ENCODE measurements at places on chromosomes 7 and 10.

DNA sequence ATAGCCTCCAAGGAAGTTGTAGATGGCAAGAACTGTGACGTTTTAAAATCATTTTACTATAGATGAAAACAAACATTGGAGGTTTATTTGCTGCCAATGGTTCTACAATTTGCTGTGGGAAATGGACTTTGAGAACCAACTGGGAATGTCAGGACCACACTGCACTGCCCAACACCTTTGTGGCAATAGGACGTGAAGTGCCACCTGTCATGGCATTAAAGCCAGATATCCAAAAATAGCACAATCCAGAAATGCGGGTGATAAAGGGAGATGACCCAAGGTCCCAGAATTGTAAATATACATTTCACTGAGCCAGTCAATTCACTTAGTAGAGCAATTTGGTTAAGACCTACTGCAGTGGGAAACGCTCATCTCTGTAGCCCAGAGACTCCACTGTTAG lies 116.4 kb downstream of the MPP7 start:
- no peak for DNase-seq

GRCh38 chr10:113348694-113349093 lies 204.2 kb upstream of the HABP2 start:
- DNase-seq = no peak

GRCh38 chr10:115355162-115355760 lies 262.1 kb downstream of the ATRNL1 start:
- no peak for DNase-seq

DNA sequence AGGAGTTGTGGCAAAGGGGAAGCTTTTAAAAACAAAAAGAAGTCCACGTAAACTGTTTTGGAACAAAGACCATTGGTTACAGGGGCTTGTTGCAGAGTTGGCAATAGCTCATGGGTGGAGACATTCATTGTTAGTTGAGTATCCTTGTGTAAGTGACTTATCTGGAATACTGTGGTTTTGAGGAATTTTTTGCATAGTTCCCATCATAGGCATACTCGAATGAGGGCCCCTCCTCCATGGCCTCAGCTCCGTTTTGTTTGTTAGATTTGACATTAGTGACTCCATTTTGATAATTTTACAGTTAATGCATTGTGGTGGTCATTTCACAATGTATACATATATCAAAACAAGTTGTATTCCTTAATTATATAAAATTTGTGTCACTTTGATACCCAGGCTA lies 12.8 kb upstream of the SMKR1 start:
- no peak for DNase-seq

- no peak for DNase-seq
Observed at GRCh38 chr7:74175340-74175739, 1.2 kb downstream of the EIF4H start.

GRCh38 chr10:121062115-121062514 lies 211.0 kb downstream of the WDR11 start:
- no peak for DNase-seq

- no peak for DNase-seq
Observed at GRCh38 chr10:22658745-22659410, 55.5 kb downstream of the PIP4K2A start.

DNA sequence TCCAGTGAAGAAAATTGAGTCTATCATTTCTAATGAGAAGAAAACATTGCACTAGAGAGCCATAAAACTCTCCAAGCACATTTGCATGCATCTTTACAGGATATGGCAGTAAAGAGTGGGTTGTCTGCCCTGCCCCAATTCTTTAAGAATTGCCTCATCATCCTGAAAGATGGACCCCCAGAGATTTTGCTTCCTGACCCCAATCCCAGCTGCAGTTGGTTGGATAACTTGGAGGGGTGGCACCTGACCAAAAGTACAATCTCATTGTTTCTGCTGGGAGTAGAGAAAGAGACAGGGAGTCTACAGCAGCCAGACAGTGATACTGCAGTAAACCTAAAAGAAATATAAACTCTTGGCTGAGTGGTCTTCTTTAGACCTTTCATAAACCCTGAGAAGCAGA lies 49.1 kb upstream of the ADCY1 start:
- DNase-seq = no peak

- DNase-seq = no peak
Observed at GRCh38 chr10:6128087-6128486, 39.3 kb downstream of the RBM17 start.

- peak; percentile 22 for DNase-seq
Observed at GRCh38 chr10:3774814-3775695, 10.0 kb downstream of the KLF6 start.

GRCh38 chr7:2404714-2405119 lies 1.3 kb downstream of the CHST12 start:
- no peak for DNase-seq

DNA sequence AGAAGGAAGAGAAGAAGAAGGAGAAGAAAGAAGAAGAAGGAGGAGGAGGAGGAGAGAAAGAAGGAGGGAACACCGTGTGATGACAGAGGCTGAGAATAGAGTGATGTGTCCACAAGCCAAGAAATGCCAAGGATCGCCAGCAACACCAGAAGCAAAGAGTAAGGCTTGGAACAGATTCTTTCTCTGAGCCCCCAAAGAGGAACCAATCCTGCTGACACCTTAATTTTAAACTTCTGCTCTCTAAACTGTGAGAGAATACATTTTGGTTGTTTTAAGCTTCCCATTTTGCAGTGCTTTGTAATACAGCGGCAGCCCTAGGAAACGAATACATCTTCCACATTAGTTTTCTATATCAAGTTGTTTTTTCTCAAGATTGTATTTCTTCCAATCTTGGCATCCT lies 13.9 kb upstream of the WNT8B start:
- DNase-seq = no peak

GRCh38 chr7:22842973-22843372 lies 20.3 kb upstream of the TOMM7 start:
- no peak for DNase-seq

DNA sequence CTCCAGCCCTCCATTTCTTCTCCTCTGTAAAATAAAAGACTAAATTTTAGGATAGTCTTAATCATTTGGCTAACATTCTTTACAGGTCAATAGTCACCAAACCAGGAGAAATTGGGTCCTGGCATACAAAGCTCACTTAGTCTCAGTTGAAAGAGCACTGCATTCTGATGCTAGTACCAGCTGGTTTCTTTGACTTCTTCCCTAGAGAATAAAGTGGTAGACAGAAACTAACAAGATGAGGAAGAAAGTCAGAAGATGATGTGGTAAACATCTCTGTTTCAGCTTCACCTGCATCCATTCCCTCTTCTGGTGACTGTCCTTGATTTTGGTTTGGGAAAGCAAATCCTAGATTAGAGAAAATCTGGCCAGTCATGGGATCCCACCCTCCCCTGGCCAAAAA lies 37.2 kb downstream of the NKX2-3 start:
- no peak for DNase-seq

DNA sequence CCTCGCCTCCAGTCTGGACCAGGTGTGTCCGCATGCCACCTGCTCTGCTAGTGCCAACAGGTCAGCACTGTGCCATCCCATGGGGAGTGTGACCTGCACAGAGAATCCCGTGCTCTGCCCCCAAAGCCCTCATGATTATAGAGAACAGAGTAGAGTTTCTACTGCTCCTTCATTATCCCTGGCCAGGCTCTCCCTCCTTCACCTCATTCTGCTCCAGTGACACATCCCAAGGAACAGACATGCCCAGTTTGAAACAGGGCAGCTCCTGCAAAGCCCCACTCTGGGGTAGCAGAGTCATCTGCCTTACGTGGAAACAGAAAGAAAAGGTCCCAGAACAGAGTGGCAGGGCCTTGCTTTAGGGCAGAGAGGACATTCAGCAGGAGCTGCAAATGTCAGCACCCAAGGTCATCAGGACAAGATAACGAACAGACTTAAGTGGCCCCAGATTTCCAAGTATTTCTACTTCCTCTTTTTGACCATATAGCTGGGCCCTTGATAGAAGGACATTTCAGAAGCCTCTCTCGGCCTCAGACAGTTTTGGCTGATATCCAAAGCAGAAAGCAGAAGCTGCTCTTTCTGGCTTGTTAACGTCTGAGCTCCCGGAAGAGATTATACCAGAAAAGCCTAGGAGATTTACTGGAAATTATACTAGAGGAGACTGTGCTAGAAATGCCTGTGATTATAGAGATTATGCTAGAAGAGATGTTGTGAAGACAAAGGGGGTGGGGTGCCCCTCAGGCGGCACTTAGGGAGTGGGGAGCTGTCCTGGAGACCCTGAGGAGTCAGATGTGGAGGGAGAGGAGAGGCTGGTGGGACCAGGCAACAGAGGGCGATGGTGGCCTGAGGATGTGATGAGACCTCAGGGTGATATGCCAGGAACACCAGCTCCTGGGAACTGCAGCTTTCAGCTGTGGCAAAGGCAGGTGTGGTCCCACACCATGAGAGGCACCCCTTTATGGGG lies 12.6 kb downstream of the TMEM176B start:
- DNase-seq = no peak

DNA sequence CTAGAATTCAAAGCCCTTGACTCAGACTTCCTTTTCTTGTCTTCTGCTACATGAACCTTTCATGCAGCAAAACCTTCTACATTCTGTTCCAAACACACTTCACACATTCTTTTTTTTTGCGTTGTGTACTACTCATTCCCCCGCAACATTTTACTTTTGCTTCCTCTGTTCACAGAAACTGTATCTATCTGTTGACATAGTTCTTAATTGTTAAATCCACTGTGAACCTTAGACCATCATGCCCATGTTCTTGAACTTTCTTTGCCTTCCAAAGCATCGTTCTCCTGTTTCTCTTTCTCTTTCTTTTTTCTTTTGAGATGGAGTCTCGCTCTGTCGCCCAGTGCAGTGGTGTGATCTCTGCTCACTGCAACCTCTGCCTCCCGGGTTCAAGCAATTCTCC lies 14.2 kb downstream of the CCSER2 start:
- no peak for DNase-seq

- DNase-seq = no peak
Observed at GRCh38 chr10:128708182-128708581, 582.0 kb upstream of the MKI67 start.

DNA sequence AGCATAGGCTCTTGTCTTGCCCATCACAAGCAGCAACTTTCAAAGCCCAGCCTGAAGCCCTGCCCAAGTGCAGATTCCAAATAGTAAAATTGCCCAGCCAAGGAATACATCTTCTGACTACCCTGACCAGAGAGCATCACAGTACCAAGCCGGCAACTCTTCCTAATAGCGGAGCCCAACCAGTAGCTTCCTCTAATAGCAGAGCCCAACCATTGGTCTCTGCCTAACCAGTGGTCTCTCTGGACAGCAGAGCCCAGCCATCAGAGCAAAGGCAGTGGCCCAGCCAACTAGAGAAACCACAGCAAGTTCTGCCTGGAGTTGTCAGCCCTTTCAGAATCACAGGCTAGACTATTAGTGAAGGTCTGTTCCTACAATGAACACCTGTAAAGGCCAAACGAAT lies 285.6 kb downstream of the HGF start:
- no peak for DNase-seq

DNA sequence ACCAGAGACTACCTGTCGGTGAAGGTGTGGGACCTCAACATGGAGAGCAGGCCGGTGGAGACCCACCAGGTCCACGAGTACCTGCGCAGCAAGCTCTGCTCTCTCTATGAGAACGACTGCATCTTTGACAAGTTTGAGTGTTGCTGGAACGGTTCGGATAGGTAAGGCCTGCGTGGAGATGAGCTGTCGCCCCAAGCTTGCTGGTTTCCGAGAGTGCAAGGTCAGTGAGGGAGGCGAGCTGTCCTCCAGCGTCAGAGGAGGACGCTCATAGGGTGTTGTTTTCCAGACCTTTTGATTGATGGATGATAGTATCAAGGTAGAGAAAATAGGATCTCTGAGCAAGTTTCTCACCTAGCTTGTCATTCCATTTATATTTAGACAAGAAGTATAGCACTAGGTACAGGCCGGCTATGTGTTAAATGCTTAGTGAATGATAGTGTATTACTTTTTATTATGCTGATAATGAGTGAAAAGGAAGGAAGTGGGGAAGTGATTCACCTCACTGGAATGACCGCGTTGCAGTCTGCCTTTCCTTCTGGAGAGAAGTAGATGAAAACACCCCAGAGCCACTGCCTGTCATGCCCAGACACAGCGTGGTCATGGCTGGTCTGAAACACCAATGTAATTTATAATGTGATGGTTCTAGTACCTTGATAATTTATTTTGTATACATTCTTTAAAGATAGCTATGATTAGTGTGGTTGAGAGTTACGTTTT lies 33.9 kb downstream of the BNIP3 start:
- DNase-seq = no peak

GRCh38 chr10:34092891-34093290 lies 722.2 kb downstream of the PARD3 start:
- no peak for DNase-seq

DNA sequence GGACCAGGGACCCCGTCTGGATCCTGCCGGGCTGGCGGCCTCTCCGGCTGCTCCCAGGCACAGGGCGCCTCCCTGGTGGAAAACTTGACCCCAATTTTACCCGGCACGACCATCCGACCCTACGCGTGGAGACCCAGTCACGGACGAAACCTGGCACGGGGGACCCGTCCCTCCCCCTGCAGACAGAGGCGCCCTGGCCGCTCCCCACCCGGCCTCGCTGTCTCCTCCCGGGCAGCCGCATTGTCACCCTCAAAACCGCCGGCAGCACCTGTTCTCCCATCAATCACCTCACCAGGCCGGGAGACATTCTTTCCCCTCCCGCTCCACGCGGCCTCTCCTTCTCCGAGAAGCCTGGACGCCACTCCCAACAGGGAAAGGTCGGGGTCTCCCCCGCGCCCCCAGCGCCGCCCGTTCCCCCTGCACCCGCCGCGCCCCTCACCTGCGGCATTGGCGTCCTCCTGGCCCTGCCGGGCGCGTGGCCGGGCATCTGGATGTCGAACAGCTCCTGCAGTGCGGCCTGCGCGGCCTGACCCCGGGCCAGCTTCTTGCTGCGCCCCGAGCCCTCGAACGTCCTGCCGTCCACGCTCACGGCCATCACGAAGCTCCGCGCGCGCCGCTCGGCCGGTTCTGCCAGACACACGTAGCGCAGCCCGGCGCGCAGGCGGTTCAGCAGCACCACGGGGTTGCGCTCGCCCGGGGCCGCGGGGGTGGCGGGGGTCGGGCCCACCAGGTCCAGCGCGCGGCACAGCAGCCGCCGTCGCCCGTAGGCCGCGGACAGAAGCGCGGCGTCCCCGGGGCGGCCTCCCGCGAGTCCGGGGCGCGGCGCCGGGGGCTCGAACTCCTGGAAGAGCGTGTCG lies 306.6 kb downstream of the WDR37 start:
- DNase-seq = no peak

DNA sequence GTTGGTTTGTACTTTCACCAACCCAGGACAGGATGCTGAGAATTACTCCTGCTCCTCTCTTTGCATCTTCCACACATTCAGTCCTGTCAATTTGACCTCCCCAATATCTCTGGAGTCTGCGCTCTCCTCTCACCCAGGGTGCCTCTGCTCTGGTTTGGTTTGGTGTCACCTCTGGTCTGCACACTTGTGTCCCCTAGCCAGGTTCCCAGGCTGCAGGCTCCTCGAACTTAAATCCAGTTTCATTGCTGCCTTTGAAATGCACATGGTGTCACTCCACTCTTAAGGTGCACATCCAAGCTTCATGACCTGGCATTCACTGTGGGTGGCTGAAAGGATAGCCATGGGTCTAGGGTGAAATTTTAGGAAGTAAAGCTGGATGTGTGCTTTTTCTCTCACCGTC lies 271.6 kb downstream of the RPS24 start:
- DNase-seq = no peak

- no peak for DNase-seq
Observed at GRCh38 chr10:94010886-94011285, 17.2 kb downstream of the PLCE1 start.

- DNase-seq = no peak
Observed at GRCh38 chr7:152344253-152344652, 91.5 kb downstream of the KMT2C start.
